ENCODE measurements at places on chromosomes 16 and 17.

DNA sequence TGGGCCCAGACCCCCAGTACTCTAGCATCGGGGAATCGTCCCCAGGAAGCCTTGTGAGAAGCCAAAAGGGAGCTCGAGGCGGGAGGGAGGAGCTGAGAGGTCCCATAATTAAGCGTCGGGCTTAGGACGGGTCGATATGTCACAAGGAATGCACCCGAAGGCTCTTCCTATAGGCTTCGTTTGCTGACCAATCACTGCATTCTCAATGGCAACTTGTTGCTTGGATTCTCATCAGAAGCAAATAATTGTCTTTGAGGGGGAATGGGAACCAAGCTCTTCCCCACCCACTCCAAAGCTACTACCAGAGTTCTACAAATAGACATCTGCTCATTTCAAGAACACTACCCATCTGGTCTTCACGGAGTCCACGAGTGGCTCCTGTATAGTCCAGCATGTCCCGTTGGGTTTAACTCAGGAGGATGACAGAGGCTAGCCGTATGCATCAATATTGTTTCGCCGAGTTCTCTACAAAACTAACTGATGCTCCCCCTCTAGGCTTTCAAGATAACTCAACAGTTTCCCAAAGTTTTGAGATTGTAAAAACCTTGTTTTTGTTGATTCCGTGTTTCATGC, 628 bp upstream of the BLMH start:
- DNase-seq: no peak

DNA sequence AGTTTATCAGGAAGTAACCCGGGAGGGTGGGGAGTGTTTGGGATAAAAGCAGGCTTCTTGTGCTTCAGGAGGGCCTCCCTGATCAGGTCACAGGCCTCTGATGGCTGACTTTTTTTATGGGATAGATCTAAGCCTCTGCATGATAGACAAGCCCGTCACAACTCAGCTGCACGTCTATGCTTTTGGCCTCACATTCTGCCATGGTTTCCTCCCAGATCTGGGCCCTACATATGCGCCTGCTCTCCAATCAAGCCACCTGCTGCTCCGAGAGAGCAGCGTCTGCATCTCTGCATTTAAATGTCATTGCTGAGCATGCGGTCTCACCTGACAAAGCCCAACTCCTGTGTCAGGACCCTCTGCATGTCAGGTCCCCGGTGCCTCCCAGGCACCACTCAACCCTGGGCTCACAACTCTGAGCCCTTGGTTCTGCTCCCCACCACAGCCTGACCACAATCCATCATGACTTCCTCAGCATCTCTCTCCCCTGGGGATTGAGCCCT, 45.3 kb upstream of the SREBF1 start:
- no peak for DNase-seq

DNA sequence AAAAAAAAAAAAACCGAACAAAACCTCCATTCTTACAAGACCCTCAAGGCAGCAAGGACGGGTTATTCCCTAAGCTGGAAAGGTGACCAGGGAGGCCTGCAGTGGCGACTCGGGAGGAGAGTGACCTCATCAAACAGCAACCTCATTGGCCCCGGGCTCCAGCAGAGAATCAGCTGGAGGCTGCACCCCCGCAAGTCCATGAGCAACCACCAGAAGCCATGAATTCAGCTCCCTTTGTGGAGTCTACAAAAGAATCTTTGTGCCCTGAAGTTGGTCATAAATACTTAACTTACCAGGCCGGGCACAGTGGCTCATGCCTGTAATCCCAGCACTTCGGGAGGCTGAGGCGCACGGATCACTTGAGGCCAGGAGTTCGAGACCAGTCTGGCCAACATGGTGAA, 80.9 kb upstream of the CREBBP start:
- DNase-seq: no peak

GRCh38 chr17:29608986-29609385, 13.7 kb downstream of the CORO6 start:
- DNase-seq: no peak

- no peak for DNase-seq
Observed at GRCh38 chr17:71503710-71504465, 616.9 kb upstream of the SOX9 start.

DNA sequence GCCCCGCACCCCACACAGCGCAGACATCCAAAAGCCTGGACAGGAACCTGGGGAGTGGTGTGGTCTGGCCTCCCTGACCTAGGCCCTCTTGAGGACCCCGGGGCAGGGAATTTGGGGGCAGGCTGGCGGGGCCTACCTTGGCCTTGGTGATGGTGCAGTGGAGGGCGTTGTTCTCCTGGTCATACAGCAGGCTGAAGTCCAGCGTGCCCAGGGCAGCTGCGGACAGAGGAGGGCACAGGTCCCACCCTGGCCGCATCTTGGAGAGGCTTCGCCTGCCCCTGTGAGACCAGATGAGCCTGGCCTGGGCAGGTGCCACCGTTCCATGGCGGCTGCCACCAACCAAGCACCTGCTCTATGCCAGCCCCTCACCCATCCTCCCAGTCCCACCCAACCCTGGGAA, 9.0 kb downstream of the DOC2B start:
- DNase-seq: no peak

GRCh38 chr17:63927464-63928171, 4.5 kb downstream of the CD79B start:
- no peak for DNase-seq

DNA sequence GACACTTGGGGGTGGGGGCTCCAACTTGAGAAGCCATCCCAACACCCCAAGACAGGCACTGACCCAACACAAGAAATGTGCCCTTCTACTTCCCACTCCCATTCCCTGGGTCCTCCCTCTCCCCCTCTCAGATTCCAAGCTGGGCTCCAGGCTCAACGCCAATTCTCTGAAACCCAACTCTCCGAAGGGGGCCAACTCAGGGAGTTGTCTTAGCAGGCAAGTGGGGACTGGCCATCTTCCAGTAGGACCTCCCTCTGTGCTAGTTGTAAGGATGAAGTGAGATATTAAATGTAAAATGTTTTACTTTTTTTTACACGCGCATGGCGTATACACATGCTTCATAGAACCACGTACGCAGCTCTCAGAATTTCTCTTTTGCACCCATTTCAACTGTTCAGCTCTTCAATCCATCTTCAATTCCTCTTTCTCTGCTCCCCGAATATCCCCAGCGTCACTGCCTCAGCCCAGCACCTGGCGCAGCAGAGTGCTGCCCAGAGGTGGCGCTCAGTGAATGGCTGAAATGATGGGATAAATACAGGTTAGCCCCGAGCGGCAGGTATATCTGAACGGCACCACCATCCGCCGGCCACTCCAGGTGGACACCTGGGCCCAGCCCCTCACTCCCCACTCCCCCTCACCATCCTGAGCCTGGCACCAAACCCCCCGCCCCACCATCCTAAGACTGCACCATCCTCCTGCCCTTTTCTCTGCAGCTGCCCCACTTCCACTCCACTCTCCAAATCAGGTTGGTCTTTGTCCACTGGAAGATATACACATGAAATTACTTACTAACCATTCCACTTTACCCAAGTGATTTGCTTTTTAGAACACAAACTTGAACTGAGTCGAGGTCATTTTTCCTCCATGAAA, 43.9 kb upstream of the TNRC6C start:
- DNase-seq: no peak

DNA sequence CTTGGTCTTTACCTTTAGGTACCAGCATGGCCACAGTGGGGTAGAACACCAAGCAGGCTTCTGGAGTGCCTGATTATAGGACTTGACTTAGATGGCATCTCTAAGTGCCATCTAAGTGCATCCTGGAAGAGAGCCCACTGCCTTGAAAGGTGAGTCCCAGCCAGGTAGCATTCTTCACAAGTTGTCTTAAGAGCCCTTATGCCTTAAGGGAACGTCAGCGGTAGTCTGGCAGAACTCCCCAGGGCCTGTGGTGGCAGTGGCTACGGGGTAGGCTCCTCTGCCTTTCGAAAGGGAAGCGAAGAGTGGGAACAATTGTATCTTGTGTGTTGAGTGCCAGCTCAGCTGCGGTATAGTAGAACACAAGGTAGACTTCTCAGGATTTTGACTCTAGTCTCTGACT, 549.0 kb downstream of the HS3ST4 start:
- no peak for DNase-seq

GRCh38 chr16:79434771-79435170, 165.8 kb downstream of the MAF start:
- DNase-seq: no peak

DNA sequence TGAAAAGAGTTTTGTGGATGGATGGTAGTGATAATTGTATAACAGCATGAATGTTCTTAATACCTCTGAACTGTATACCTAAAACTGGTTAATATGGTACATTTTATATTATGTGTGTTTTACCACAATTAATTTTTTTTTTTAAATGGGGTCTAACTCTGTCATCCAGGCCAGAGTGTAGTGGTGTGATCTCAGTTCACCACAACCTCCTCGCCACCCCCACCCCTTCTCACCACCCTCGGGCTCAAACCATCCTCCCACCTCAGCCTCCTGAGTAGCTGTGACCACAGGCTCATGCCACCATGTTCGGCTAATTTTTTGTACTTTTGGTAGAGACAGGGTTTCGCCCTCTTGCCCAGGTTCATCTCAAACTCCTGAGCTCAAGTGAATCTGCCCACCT, 123.2 kb downstream of the CDRT15L2 start:
- no peak for DNase-seq

- no peak for DNase-seq
Observed at GRCh38 chr16:50204453-50205108, 51.5 kb downstream of the TENT4B start.

DNA sequence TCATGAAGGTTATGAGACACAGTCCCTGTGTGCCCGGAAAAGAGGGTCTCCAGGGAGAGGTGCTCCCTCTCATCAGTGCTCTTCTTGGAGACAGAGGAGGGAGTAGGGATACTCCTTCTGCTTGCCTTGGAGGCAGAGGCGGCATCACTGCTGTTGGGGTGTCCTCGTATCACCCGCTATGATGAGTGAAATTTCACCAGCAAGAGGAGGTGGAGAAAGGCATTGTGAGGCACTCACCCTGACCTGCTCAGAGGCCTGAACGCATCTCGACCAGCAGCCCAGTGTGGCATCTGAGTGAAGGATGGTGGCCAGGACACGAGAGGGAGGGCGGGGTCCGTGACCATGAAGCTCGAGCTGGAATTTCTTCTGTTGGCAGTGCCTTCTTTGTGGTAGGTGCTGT, 222.1 kb upstream of the CHMP6 start:
- no peak for DNase-seq

DNA sequence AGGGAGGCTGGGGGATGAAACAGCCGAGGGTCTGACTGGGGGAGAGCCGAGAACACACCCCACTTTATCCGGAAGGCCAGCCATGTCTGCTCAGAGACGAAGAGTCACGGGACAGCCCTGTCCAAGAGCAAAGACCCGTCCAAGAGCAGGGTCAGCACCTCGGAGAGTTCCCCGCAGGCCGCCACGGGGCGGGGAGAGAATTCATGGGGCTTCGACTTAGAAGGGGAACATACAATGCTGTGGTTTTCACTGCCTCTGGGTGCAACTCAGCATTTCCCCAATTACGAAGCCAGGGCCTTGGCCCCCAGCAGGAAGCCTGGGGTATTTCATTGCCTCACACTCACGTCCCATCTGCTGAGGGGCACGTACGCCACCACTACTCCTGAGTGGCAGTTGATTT, 59.3 kb downstream of the JPH3 start:
- no peak for DNase-seq

DNA sequence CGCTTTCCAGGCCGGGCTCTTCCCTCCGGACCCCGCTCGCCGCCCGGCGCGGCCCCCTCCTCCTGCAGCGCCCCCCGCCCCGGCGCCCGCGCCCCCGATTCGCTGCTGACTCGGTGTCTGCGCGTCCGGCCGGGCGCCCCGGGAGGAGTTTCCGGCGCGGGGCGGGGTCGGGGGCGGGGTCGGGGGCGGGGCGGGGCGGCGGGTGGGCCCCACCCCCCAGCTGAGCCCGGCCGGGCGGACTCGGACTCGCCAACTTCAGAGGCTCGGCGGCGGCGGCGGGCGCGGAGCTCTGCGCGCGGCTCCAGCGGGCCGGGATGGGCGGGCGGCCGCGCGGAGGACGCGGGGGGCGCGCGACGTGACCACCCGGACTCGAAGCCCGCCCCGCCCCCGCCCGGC, at the start of gene METRNL:
METRNL (plus strand) TSS at position 258 of the 396 bp plus-strand sequence. CDS start 207 bp downstream, outside the sequence.
- no peak for DNase-seq

DNA sequence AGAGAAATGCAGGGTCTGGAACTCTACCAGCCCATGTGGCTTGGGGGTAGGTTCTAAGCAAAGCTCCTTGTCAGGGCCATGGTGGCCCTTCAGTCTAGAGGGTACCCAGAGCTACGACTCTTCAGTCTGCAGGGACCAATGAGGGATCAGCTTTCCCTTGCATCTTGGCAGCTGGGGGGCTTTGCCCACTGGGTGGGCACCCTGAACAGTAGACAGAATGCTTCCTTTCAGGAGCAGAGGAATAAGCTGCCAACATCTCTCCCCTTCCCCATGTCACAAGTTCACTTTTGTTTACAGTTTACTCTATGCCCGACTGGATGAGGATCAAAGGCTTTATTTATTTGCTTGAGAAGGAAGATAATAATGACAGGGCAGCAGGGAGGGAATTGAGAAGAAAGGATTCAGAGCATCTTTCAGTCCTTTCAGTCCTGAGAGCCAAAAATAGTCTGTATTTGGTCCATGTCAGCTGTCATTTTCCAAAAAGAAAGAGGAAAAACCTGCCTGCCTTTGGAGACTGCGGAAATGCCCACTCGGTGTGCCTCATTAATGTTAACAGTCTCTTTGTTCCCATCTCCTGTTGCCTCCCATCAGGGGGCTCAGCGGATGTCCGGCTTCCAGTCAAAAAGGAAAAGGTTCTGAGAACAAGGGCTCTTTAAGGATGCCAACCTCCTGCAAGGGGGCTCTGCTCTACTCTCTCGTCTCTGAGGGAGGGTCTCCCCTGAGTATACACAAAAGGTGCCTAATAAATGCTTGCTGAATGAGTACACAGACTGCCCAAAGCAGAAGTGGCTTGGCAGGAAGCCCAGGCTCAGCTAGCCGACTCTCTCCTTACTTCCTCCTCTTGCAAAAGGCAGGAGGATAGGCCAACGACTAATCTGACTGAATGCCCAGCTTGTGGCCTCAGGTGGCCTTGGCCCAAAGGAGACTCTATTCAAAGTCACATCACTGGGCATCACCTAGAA, 17.1 kb downstream of the TRAF4 start:
- no peak for DNase-seq

DNA sequence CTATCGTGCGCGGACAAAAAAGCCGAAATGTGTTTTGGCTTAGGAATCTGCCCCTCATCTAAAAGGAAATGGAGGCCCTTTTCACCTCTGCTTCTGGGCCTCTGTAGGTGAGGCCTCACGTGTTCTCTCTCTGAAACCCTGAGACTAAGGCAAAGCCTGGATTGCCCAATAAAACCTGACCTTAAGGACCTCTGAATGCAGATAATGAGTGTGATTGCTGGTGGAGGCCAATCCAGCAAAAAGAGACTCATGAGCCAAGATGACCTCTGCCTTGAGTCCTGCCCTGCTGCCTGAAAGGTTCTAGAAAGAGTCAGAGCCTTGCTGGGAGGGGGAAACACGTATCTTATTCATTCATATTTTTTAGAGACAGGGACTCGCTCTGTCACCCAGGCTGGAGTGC, 44.5 kb upstream of the ABR start:
- DNase-seq: no peak

GRCh38 chr17:71527311-71527710, 593.5 kb upstream of the SOX9 start:
- DNase-seq: no peak
